SHP77 treated with DMSO at 0.1 percent for 48 hours (cell line): ENCODE measurements at places on chromosomes 1 and 21.

DNA sequence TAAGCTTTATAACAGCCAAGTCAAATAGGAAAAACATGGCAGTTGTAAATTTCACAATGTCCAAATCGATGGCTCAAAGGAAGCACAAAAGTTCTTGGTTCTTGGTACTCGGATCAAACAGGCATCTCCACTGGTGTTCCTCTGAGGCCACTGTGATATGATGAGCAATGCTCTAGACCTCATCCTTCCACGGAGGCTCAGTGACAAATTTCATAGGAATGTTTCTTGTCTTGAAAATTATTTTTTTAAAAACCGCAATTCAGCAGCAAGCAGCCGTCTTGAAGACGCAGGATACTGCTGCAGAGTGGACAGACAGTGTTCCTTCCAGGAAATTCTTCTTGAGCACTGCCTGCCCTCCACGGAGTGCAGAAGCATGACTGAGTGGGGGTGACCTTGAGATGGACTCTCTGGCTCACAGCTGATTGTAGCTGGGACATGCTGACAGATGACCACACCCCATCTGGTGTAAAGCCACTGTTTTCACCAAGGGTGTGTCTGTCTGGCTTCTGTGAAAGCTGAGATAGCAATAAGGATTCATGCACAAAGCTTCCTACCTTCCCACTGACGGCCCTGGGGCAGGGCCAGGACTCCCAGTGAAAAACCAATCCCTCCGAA, 61.9 kb downstream of the TIAM1 start:
- DNase-seq: no peak

- DNase-seq: peak; percentile 59
These were observed 392.8 kb upstream of the CAMK1G start for GRCh38 chr1:209190591-209191261.

DNA sequence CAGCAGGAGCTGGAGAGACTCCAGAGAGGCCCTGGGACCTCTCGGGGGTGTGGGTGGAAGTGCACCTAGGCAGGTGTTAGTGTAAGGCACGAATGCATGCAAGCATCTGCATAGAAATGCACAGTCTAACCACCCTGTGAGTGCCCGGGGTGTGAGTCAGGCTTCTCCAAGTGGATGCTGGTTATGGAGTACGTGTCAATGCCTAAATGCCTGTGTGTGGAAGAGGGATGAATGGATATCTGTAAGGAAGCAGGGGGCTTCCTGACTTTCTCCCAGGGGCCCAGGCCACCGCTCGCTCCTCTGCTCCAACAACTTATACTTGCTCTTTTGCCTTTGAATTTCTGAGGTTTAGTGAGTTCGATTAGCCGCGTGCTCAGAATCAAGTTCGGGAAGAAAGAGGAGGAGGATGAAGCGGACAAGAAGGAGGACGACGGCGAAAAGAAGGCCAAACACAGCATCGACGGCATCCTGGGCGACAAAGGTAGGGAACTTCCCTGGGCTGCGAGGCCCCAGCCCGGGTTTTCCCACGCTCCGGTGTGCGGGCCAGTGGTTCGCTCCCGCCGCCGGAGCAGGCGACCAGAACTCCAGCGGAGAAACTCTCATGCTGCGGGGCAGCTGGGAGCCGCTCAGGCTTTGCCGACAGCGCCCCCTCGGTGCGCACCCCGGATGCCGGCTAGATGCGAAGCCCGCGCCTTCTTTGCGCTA, 5.4 kb downstream of the PAX7 start:
- no peak for DNase-seq

DNA sequence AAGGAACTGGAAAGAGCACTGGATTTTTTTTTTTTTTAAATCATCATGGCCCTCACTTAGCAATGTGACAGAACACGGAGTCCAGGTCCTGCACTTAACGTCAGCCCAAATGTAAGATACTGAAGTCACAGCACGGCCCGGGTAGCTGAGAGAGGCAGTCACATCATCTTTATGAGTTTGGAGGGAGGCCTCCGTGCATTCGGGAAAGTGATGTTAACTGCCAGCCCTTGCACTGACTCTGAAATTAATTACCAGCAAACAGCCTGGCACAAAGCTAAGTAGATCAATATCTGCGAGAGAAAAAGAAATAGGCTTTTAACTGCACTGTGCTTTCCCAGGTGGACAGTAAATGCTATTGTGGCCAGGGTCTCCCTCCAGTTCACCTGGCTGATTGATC, 109.5 kb upstream of the ADAR start:
- no peak for DNase-seq

GRCh38 chr1:42034426-42034825, 115.7 kb upstream of the HIVEP3 start:
- no peak for DNase-seq

DNA sequence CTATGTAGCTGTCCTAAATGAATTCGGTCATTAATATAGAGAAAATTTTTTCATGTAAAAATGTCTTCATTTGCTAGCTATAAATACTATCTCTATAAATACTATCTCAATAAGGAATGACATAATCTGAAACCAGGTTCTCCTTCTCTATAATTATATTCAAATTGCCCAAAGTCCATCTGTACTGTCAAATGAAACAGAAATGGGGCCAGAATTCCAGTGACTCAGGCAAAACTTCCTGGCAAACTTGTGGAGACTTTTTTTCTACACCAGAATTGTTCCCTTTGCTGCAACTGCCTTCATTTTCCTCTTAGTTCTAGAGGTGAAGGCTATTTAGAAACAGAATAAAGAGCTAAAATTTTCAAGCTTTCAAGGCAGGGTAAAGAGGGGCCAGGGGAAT, 152.5 kb downstream of the KCNH1 start:
- no peak for DNase-seq

DNA sequence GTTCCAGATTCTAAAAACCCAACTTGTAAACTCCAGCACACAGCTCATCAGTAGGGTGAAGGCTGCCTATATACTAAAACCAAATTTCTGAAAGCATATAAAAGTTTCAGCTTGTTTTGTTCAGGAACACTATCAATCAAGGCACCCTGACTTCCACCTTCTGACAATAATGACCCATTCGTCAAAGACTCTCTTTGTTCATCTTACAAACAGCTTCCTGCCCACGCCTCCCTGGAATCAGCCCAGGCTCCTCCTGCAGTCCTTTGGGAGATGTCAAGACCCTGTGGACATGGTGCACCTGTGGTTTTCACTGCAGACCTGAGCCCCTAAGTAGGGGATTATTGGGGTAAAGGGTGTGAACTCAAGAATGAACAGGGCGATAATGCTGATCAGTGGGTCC, 178.9 kb upstream of the CAMK1G start:
- DNase-seq: no peak

GRCh38 chr1:14083706-14084105, 383.7 kb downstream of the PRDM2 start:
- DNase-seq: no peak

DNA sequence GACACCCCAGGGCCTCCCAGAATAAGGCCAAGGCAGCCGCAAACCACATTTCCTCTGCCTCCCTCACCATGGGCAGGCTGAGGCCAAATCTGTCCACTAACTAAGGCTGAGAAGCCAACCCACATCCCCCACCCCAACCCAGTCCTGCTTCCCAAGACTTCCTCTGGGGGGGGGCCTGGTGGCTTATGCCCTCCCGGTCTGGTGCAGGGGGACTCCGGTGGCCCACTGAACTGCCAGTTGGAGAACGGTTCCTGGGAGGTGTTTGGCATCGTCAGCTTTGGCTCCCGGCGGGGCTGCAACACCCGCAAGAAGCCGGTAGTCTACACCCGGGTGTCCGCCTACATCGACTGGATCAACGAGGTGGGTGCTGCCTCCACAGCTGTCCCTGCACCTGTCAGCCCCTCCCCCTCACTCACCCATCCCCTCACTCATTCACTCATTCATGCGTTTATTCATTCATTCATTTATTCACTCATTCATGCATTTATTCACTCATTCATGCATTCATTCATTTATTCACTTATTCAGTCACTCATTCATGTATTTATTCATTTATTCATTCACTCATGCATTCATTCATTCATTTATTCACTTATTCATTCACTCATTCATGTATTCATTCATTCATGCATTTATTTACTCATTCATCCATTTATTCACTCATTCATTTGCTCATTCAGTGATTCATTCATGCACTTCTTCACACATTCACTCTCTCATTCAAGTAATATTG, 7.3 kb downstream of the CTRC start:
- DNase-seq: no peak

- DNase-seq: no peak
These were observed 229.6 kb downstream of the HHAT start for GRCh38 chr1:210558302-210558701.

GRCh38 chr1:2590233-2591141, 3.9 kb downstream of the PRXL2B start:
- DNase-seq: no peak

DNA sequence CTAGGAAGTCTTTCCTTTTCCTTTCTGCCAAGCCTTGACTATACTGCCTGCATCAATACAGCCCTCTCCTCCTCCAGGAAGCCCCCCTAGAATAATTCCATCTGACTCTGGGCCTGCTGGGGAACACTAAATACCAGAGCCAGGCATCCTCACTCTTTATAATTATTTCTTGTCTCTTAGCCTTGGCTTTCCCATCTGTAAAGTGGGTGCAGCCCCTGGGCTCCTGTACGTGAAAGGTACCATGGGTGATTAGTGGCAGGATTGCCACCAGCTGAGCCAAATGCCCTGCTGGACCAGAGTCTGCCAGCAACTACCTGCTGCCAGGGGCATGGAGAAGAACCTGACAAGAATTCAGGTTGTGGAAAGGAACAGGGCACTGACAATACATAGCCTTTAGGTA, 58.7 kb downstream of the LGR6 start:
- no peak for DNase-seq

GRCh38 chr1:6033986-6034749, 11.5 kb upstream of the KCNAB2 start:
- peak; percentile 18 for DNase-seq

- DNase-seq: no peak
These were observed 115.6 kb downstream of the PTBP2 start for GRCh38 chr1:96837057-96837780.

GRCh38 chr1:204819495-204819894, 51.2 kb upstream of the NFASC start:
- DNase-seq: no peak

DNA sequence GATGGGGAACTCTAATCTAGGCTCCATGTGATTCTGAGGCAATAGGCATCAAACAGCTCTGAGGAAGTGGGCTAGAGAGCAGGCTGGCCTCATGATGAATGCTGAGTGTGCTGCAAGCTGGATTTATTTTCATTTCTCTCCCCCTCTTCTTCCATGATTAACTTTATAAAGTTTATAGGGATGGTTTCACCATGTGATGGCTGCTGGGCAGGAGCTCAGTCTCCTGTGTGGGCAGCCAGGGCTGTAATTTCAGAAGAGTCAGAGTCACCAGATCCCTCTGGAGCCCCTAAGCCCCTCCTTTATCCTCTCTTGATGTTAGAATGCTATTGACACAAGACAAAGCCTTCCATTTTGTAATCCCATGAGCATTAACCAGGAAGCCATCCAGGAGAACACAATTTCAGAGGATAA, 143.6 kb downstream of the CNIH3 start:
- DNase-seq: no peak

DNA sequence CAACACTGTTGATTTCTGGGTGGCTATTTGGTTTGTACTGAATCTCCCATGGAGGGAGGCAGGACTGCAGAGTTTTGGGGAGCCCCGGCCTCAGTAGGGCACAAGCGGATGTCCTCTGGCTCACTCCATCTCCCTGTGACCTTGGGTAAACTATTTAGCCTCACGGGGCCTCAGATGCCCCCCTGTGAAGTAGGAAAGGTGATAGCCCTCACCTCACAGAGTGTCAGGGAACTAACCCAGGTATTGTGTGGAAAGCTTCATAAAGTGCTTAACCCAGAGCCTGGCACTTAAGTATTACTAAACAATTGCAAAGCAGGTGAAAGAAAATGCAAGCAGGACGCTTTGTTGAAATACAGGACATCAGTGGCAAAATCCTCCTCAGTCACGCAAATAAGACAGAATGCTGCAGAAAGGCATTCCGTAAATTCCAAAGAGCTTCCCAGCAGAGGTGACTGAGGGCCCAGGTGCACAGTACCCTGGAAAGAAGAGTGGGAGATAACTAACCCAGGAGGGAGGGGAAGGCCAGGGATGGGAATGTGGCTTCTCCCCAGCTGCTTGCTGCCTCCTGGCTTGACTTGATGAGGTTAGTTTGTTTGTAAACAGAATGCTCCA, 436.3 kb downstream of the PRDM2 start:
- DNase-seq: no peak

- no peak for DNase-seq
These were observed 81.2 kb upstream of the C1orf174 start for GRCh38 chr1:3981261-3981660.

DNA sequence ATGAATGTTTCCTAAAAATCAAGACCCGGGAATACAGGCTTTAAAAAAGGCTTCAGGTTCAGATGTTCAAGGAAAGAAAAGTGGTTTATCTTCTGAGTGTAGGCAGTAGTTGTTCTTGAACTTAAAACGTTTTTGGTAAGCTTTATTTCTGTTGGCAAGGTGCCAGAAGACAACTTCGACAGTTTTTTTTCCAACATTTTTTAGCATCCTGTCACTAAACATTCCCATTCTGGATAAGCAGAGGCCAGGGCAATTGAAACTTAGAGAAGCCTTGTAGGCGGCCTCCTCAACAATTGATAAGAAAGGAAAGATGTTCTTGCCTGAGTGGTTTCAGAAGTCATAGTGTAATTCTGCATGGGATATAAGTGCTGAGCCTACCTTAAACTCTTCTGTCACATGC, 66.7 kb downstream of the PATJ start:
- no peak for DNase-seq

DNA sequence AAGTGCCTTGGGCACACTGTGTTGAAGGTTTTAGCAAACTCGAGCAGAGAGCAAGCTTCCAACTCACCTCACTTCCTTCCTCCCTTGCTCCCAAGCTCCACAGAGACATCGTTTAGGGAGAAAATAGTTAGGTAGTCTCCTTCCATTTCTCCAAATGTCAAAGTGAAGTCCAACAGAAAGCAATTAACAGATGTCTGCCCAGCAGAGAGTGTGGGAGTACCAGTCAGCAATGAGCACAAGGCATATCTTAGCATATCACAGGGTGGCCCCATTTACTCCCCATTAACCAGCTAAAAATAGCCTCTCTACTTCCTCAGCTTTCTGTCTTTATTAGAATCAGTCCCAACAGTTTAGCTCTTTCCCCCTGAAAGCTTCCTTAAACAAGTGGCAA, 334.2 kb upstream of the CAMK1G start:
- no peak for DNase-seq

GRCh38 chr1:55702064-55702463, 486.9 kb upstream of the USP24 start:
- DNase-seq: no peak

DNA sequence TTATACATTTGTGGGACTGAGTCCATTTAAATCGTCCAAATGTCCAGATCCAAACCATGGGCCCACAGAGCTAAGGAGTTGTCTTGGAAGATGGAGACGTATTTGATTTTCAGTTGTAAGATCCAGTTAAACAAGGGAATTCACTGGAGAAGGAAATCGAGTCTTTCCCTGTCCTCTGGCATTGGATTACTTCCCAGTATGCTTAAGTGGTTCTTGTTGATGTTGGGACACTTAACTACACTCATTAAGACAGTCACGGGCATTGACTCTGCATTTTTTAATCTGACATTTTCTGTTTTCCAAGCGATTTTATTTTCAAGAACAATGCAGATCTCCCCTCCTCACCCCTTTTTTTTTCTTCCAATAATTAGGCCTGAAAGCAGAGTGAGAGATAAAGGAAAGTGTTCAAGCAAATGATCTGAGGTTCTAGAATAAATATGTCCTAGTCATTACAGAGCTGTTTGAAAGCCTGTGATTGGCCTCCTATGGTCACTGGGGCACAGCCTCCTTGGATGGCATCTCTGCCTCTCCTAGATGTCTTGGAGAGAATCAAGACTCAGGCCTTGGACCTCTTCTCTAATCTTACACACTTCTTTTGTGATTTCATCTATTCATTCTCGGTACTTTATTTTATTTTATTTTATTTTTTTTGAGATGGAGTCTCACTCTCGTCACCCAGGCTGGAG, 48.9 kb downstream of the CD247 start:
- DNase-seq: no peak
